ENCODE measurements at places on chromosomes 11 and 22. TPM values are rescaled to one million over a fixed set of nuclear protein-coding genes. Genes with fewer than 3 reads are reported as not detected.

DNA sequence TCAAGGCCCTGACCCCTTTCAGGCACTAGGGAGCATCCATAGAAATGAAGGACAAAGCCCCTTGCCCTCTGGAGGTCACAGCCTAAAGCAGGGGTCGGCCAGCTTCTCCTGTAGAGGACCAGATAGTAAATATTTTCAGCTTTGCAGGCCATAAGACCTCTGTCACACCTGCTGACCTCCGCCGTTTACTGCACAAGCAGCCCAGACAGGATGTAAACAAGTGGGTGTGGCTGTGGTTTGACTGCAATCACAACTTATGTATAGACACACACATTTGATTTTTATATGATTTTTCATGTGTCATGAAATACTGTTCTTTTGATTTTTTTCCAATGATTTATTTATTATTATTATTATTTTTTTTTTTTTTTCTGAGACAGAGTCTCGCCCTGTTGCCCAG lies 34.3 kb downstream of the KIAA1671 start:
- no peak for DNase-seq
- H3K27me3 ChIP-seq: no peaks in the 10 kb centered on the region
- no peak overlapping the region for H3K4me3 ChIP-seq
- H3K27ac ChIP-seq: no peak overlapping the region
- H3K36me3 ChIP-seq: no peaks in the 10 kb centered on the region

DNA sequence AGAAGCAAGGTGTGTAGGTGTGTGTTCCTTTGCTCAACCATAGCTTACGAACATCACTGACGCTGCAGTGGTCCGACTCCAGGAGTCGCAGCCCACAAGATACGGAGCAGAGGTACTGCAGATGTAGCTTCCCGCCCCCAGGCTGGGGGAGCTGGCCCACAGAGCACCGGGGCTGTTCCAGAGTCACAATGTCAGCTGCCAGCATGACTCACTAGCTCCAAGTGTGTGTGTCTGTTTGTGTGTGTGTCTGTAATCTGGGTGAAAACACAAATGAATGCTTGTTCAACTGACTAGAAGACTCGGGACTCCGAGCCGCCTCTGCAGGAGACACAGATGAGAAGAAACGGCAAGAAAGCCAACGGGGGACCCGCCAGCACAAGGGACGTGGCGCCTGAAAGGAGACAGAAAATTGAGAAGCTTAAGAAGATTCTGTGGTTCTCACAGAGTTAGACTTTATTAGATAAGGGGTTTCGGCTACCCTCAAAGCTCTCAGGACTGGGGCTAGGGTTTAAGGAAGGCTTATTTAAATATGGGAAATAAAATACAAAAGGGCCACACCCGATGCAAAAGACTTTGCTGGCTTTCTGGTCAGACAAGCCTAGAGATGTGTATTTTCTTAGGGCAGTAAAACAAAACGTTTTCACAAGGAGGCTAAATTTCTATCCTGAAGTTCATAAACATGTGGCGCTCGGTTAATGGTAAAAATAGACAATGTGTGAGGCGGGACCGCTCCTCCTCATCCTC lies 10.7 kb downstream of the VSIG10L2 start:
- no peaks in the 10 kb centered on the region for H3K36me3 ChIP-seq
- H3K27ac ChIP-seq: no peak overlapping the region
- no peak overlapping the region for H3K4me3 ChIP-seq
- DNase-seq: no peak

DNA sequence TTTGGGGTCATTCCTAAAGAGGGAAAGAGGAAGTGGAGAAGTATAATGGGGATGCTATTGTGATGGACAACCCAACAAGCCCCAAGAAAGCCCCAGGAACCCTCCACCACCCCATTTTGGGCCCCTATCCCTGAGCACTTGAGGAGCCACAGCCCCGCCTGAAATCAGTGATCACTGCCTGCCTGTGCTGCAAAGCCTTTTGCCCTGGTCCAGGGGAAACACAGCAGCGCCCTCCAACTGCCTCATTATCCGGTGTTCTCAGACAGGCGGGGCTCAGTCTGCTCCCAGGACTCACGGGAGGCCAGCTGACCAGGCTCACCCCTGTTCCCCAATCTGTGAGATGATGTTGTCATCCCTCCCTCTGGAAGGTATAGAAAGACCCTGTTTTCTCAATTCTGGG lies 44.7 kb upstream of the TTC12 start:
- H3K27ac ChIP-seq: no peak overlapping the region
- H3K27me3 ChIP-seq: no peaks in the 10 kb centered on the region
- H3K4me3 ChIP-seq: no peak overlapping the region

GRCh38 chr22:46777609-46777970 lies 15.1 kb downstream of the TBC1D22A start:
- H3K4me3 ChIP-seq: no peak overlapping the region
- no peak for DNase-seq
- H3K4me1 ChIP-seq: peaks cover 10% of the 10 kb centered on the region
- no peaks in the 10 kb centered on the region for H3K27me3 ChIP-seq
- H3K27ac ChIP-seq: no peak overlapping the region
- H3K36me3 ChIP-seq: no peaks in the 10 kb centered on the region

DNA sequence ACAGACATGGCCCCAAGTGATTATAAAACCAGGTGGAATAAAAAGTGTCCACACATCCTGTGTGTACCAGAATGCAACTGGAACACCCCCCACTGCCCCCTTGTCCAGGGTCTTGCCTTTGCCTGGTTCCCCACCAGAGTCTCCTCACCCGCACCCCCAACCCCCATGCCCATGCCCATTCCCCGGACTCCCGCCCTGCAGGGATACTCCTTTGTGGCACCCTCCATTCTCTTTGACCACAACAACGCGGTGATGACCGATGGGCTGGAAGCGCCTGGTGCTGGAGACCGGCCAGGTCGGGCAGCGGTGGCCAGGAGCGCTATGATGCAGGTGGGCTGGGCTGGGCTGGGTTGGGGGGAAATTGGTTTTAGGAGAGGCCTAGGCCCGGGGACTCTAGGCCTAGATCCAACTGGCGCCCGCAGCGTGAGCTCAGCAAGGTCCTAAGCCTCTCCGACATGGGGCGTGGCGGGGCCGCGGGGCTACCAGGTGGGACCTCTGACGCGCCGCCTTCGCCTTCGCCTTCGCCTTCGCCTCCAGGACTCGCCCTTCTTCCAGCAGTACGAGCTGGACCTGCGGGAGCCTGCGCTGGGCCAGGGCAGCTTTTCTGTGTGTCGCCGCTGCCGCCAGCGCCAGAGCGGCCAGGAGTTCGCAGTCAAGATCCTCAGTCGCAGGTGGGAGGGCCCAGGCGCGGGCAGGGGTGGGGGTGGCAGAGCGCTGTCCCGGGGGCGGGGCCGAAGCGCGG lies 9.1 kb downstream of the RPS6KA4 start:
- no peak overlapping the region for H3K27ac ChIP-seq
- H3K36me3 ChIP-seq: no peaks in the 10 kb centered on the region
- DNase-seq: no peak
- H3K27me3 ChIP-seq: no peaks in the 10 kb centered on the region
- peak overlapping the region; percentile 23 for H3K4me3 ChIP-seq

DNA sequence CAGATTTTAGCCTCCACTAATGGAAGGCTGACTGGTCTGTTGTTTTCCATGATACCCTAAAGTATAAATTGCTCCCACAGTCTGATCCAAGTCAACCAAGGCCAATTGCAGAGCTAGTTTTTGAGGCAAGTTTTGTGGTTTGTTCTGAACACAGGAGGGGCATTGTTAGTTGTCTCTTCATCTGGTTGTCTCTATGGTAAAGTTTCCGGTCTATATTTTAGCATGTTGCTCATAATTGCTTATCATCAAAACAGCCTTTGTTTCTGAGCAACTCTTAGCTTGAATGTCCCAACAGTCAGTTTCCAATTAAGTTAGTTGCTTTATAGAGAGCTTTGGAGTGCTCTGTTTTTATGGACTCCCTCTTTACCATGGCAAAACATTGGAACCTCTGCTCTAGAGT lies 217.6 kb upstream of the CARD18 start:
- no peaks in the 10 kb centered on the region for H3K4me1 ChIP-seq
- no peak overlapping the region for H3K4me3 ChIP-seq
- H3K36me3 ChIP-seq: no peaks in the 10 kb centered on the region
- H3K27me3 ChIP-seq: no peaks in the 10 kb centered on the region

Gene MMP8
- total RNA-seq: 0.25 TPM

Measured in testis (tissue), 5 donors.